ENCODE measurements at places on chromosomes 1 and 21. TPM values are rescaled to one million over a fixed set of nuclear protein-coding genes. Genes with fewer than 3 reads are reported as not detected.

CR1L gene
- 1.6 TPM for total RNA-seq

VCAM1 gene
- 55.3 TPM for total RNA-seq

ZNHIT6 gene
- total RNA-seq = 18.1 TPM

EVA1B gene
- 26.4 TPM for total RNA-seq

HNRNPCL1 gene
- total RNA-seq = not detected

GPR52 gene
- total RNA-seq = 3.6 TPM

TUFT1 gene
- 33.3 TPM for total RNA-seq

NES gene
- total RNA-seq = 54.7 TPM

ARHGAP30 gene
- total RNA-seq = 7.9 TPM

RNF223 gene
- total RNA-seq = 0.69 TPM

CBR3 gene
- total RNA-seq = 2.4 TPM

MNDA gene
- 26.3 TPM for total RNA-seq

LCK gene
- total RNA-seq = 1.2 TPM

CDK18 gene
- 4.2 TPM for total RNA-seq

MAPKAPK2 gene
- 33.5 TPM for total RNA-seq

GALNT2 gene
- 32.0 TPM for total RNA-seq

SPRR2E gene
- 16.7 TPM for total RNA-seq

SPRR3 gene
- total RNA-seq = 0.69 TPM

MUTYH gene
- total RNA-seq = 10.9 TPM

PGLYRP4 gene
- total RNA-seq = 4.3 TPM

PLPPR4 gene
- total RNA-seq = 3.9 TPM

AIM2 gene
- 0.39 TPM for total RNA-seq

TMEM200B gene
- total RNA-seq = 6.5 TPM

AXDND1 gene
- 0.99 TPM for total RNA-seq

KIRREL1 gene
- total RNA-seq = 36.0 TPM

TBX19 gene
- 1.9 TPM for total RNA-seq

NMNAT2 gene
- total RNA-seq = 0.79 TPM

F5 gene
- total RNA-seq = 0.89 TPM

GBP2 gene
- 15.4 TPM for total RNA-seq

SLC25A34 gene
- total RNA-seq = 0.49 TPM

DMRTA2 gene
- not detected for total RNA-seq

PLA2G2D gene
- total RNA-seq = not detected

LCE1C gene
- total RNA-seq = 9.3 TPM
